CD4-positive, alpha-beta T cell treated with Interleukin-4 for 4 hours (primary cell): ENCODE measurements at places on chromosomes 3 and 15.

- no peak for DNase-seq
Observed at GRCh38 chr3:86800116-86800515, 190.8 kb downstream of the VGLL3 start.

DNA sequence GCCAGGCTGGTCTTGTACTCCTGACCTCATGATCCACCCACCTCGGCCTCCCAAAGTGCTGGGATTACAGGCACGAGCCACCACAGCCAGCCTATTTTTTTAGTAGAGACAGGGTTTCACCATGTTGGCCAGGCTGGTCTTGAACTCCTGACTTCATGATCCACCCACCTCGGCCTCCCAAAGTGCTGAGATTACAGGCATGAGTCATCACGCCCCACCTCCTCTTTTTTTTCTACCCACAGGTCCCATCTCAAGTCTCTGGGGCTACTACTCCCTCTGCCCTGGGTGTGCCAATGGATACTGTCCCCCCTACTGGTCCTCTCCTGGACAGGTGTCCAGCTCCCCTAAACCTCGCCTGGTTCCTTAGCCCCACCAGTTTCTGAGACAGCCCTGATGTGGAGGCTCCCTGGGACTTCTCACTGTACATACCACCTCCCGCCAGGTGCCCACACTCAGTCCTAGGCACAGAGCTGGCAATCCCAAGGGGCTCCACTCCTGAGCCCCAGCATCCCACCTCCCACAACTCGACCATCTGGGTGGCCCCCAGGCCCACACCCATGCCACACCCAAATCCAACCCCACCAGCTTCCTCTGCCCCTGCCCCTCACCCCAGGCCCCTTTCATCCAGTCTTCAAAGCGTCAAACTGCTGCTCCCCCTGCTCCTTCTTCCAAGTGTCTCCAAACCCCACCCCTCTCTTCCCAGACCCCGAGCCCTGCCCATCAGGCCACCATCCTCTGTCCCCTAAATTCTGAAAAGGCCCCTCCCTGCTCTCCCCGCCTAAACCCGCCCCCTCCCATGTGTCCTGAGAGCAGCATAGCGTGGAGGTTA is 13.1 kb upstream of the CYP11A1 start:
- DNase-seq = no peak

DNA sequence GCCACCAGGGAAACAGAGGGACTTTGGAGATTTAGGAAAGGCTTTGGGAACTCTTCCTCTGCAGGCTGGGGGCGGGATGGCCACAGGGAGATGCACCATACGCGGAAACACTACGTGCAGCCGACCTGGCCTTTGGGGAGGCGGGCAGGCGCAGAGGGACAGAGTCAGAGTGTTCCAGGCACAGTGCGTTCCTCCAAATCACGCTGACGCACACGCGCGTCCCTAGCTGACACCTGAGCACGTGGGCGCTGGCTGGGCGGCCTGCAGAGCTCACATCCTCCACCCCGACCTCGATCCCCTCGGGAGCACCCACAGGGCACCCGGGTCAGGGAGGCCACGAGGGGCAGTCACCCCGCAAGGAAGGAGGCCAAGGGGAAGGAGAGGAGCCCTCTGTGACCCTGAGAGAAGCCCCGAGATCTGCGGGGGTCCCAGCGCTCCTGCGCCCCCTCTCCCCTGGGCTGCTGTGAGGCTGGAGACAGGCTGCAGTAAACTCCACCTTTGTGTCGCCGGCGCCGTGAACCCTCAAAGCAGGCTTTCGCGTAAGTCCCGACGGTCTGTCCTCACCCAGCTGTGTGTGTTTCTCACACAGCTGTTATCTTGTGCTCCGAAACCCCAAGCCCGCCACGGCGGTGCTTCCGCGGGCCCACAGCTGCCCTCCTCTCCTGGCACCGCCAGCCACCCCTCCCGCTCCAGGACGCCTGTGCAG is 196.3 kb downstream of the OCA2 start:
- DNase-seq = no peak

GRCh38 chr3:151011427-151011826 is 38.9 kb upstream of the CLRN1 start:
- no peak for DNase-seq

DNA sequence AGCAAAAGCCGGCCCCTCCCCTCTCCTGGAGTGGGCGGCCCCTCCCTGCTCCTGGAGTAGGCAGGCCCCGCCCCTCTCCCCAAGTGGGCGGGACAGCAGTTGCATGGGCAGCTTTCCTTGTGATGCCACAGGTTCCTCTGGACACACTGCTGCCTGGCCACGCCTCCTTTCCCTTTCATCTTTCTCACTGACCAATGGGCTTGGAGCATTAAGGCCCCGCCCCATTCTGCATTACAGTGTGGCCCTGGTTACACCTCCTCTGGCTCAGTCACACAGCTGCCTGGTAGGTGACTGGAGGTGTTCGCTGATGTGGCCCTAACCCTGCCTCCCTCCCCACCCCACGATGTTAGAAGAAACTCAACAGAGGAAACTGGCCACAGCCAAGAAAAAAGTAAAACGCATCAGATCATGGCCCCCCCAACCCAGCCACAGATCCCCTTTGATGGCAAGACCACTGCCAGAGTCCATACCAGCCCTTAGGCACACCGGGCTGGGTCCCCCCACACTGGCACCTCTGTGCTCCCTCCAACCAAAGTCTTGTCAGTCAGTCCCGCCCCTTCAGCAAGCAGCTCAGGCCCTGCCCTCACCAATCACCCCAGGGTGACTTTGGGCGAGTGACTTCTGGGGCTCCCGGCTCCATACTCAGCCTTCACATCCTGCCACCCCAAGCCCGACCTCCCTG is 84.3 kb downstream of the ADAMTS7 start:
- DNase-seq = no peak

GRCh38 chr3:24037971-24038370 is 92.9 kb downstream of the NR1D2 start:
- DNase-seq = no peak

DNA sequence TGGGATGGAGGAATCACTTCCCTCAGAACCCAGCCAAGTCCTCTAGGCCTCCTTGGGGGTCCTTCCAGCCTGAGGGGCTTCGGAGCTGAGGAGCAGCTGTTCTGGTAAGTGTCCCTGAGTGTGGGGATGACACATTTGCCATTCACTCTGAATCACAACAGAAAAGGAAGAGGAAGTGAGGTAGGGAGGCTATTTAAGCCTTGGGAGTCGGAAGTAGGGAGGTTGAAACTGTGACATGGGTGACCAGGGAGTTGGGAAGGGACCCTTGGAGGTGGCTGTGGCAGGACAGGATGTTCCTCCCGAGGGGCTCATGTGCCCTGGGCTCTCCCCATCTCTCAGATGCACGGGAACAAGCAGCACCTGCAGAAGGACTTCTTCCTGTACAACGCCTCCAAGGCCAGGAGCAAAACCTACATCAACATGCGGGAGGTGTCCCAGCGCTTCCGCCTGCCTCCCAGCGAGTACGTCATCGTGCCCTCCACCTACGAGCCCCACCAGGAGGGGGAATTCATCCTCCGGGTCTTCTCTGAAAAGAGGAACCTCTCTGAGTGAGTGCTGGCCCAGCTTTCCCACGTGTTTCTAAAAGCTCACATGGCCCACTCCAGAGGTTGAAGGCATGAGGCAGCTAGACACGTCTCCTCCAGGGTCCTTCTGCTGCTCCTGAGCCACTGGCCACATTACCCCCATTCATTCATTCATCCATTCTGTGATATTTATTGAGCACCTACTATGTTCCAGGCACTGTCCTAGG is 43.3 kb downstream of the CAPN3 start:
- no peak for DNase-seq

DNA sequence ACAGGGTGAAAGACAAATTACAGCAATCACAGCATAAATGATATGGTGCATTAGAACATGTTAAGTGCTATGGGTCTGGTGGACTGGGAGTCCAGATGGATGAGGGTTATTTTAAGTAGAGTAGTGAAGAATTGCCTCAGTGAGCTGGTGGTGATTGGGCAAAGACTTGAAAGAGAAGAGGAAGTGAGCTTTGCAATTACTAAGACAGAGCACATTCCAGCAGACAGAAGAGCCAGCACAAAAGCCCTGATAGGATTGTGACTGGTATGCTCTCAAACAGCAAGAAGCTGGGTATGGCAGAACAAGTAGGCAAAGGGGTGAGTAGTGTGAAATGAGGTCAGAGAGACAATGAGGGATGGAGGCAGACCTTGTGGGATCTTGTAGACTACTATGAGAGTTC is 2.1 kb upstream of the ACKR4 start:
- no peak for DNase-seq

DNA sequence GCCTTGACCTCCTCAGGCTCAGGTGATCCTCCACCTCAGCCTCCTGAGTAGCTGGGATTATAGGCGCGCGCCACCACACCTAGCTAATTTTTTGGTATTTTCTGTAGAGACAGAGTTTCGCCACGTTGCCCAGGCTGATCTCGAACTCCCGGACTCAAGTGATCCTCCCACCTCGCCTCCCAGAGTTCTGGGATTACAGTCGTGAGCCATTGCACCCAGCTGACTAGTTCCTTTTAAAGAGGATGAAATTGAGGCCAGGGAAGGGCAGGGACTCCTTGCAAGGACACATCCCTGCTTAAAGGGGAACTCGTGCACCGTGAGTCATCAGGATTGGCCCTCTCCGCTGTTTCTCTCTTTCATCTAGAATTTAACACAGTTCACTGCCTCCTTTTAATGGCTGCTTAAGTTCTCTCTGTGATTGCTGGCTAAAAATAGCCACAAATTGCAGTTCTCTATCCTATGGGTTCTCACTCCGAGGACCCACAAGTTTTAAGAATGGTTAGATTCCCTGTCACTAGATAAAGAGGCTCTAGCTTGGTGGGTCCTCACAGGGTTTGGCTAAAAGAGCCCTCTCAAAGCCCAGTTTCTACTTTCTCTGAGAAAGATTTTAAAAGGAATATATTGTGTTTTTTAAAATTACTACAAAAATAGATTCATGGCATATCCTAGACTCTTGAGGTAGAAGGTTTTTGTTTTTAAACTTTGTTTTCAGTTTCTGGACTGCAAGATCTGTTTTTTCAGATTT is 1.4 kb downstream of the CRTAP start:
- peak; percentile 30 for DNase-seq

GRCh38 chr3:36193448-36193847 is 186.9 kb upstream of the STAC start:
- DNase-seq = no peak

DNA sequence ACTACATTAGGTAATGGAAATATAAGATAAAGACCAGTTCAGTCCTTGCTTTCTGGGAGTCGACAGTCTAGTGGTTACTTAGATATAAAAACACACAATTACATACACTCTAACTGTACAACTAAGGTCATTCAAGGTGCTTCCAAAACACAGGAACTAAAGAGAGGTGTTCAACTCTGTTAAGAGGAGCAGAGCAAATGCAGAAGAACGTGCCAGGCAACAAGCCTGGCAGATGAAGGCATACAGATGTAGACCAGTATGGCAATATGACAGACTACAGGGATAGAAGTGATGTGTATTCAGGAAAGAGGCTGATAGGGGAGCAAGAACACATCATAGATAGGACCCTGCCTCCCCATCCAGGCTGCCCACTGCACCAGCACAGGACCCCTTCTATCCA is 78.3 kb downstream of the CBLB start:
- no peak for DNase-seq

GRCh38 chr3:130537673-130538304 is 20.8 kb downstream of the COL6A6 start:
- DNase-seq = no peak

DNA sequence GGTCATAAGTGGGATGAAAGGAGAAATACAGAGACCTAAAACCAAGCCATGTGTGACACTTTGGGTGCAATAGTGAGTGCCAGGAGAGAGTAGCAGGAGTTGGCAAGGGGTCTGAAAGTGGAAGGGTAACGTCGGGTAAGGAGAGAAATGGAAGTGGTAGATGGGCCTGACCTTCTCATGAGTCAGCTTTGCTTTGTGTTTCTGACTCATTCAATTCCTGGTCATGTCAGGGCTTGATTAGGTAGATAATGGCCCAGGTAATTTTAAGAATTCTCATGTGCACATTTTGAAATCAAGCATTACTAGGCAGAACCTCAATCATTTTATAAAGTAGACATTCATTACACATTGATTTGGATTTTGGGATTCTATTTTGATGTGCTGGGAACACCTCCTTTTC is 262.5 kb downstream of the SOX2 start:
- DNase-seq = no peak

DNA sequence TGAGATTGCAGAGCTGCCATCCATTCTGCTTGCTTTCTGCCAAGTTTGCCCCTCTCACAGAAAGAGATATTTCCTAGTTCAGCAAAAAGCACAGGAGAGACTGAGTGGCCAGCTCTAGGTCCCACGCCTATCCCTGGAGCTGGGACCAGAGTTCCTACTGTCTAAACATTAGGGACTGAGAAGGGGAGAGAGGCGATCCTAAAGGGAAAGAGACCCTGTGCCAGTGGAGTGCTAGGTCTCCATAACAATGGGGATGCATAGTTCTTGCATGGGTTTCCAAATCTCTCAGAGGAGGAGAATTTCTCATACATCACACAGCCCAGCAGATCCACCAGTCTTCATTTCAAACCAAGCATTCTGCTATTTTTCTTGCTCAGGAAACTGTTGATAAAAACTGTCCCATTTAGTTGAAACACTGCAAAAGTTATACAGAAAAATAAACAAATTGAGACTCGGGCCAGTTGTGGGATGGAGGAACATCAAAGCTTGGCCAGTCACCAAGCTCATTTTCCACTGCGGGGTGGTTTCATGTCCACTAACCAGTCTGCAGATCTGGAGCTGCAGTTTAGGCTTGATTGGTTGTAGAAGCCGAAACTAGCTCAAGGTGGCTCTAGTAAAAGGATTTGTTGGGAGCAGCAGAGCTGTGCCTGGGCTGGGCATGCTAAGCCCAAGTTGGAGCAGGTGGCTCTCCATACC is 62.7 kb downstream of the EEFSEC start:
- no peak for DNase-seq

- DNase-seq = no peak
Observed at GRCh38 chr3:153600896-153601295, 438.9 kb downstream of the RAP2B start.

GRCh38 chr3:60076331-60076730 is 1026.5 kb upstream of the CFAP20DC start:
- no peak for DNase-seq
